Putamen (tissue), 1 donor: ENCODE measurements at places on chromosomes 5 and 9.

DNA sequence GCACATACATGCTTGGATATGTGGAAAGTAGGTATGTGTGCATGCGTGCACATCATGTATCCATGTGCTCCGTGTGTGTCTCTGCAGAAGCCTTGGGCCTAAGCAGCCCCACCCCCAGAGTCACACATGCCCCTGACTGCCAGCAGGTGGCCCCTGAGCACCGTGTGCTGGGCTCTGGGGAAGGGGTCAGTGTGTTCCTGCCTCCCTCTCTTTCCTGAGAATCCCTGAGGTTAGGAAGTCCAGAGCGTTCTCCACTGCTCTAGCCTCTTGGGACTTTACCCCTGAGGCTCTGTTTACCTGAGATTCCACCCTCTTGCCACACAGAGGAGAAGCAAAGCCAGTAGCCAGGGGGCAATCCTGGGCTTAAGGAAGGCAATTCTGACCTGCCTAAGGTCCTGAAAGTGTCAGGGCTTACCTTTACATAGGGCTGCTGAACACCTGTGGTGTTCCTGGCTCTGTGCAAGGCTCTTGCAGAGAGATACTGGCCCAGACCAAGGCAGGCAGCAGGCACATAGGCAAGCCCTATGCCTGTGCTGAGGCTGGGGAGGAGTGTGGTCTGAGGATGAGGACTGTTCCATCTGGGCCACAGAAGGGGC, 207.3 kb downstream of the TMEM38B start:
- DNase-seq = peak; percentile 57

DNA sequence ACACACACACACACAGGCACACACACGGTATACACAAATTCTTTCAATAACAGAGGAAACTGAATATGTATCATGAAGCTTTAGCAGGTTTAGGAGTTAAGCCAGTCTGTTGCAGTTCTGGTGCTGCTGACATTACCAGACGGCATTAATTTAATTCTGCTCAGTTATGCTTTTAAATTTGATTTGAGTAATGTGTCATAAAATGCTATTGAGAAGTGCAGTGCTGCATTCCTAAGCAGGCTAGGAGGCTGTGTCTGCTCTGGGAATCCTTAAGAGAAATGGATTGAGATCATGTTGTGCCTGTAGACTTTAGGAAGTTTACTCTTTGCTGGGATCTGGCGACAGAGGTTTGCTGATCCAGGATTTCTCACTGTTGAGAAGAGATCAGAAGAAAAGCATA, 733.8 kb downstream of the BRINP1 start:
- DNase-seq = peak; percentile 10

GRCh38 chr5:138912093-138912492, 37.0 kb upstream of the LRRTM2 start:
- DNase-seq = no peak

- peak; percentile 9 for DNase-seq
Measured at GRCh38 chr9:7542693-7543092, 256.9 kb downstream of the DMAC1 start.

DNA sequence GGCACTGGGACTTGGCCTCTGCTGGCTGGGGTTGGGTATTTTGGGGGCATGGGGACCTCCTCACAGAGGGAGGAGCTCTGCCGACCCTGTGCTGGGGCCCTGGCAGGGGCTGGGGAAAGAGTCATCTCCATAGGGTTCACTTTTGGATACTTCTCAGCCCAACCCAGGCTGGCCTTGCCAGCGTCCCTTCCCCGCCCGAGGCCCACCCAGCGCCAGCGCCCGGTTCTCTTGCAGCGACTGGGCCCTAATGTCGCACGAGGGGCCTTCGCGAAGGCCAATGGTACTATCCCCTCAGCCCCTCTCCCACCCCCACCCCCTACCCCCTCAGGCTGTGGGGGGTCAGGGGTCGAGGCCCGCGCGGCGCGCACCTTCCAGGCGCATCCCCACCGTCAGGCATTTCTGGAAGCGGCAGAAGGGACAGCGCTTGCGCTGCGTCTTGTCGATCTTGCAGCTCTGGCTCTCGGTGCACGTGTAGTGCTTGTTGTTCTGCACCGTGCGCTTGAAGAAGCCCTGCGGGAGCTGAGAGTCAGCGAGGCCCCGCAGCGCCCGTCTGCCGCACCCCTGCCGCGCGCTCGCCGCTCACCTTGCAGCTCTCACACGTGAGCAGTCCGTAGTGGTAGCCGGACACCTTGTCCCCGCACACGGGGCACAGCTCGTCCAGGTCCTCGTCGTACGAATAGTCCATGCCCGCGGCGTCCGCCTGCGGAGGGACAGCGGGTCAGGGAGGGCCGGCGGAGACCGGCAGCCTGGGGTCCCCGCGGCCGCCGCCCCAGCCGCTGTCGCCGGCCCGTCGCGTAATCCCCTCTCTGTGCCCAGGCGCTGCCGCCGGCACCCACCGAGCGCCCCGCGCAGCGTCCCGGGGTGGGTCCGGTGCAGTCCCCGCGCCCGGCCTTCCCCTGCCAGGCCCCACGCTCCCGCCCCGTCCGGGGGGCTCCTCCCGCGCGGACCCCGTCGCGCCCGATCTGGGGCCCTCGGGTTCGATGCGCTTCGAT, 4.2 kb downstream of the NR5A1 start:
- DNase-seq = no peak

- DNase-seq = no peak
Measured at GRCh38 chr9:94648185-94648584, 8.9 kb upstream of the FBP1 start.

DNA sequence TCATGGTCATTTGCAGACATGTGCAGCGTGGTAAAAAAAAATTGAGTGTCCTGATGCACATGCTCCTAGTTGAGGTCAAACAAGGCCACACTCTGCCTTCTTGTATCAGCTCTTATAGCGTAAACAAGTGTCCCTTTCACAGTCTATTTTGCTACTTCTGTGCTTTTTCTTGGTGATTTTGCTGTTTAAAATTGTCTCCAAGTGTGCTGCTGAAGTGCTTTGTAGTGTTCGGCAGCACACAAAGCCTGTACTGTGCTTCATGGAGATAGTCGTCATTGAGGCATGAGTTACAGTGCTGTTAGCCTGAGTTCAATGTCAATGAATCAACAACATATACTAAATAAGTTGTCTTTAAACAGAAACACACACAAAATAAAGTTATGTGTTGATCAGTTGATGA, 690.4 kb upstream of the MEF2C start:
- DNase-seq = no peak

DNA sequence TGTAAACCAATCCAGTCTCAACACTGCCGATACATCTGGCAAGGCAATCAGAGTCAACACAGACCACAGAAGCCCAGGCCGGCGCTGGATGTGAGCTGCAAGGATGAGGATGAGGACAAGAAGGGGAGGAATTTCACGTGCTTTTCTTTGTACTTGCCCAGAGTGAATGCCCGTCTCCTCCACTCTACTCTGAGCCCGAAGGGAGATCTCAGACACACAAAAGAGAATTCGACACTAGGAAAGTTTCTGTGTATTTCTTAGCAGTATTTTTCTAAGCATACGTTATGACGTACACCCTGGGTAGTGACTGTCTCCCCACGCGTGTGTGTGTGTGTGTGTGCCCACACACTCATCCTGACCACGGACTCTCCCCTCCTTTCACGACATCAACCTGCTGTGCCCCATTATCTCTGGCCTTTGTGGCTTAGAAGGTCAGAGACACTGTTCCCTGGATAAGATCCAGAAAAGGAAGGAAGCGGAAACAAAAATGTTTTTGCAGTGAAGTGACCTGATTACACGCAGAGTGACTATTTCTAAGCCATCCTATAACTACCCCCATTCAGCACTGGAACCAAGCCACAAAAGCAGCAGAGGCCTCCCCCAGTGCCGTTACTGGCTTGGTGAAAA, 227.3 kb upstream of the DAPK1 start:
- DNase-seq = no peak

DNA sequence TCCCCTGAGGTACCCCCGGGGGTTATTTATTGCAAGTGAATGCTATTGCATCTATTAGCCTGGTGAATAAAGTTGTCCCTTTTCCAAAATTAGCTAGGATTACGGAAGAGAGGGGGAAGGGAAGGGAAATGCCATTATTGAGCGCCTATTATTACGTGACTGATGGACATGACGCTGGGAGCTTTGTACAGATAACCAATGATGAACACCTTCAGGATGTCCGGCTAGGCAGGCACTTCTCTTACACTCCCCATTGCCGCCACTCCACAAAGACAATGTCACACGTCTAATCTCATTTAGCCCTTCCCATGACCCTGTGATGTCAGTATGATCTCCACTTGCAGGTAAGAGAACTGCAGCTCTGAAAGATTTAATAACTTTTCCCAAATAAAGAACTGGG, 9.4 kb downstream of the GABRP start:
- no peak for DNase-seq

GRCh38 chr5:171619196-171619595, 166.4 kb upstream of the SMIM23 start:
- DNase-seq = no peak

GRCh38 chr9:98504298-98505282, 204.1 kb downstream of the GABBR2 start:
- DNase-seq = peak; percentile 71

GRCh38 chr9:27212191-27212590, 84.8 kb downstream of the EQTN start:
- DNase-seq = no peak

DNA sequence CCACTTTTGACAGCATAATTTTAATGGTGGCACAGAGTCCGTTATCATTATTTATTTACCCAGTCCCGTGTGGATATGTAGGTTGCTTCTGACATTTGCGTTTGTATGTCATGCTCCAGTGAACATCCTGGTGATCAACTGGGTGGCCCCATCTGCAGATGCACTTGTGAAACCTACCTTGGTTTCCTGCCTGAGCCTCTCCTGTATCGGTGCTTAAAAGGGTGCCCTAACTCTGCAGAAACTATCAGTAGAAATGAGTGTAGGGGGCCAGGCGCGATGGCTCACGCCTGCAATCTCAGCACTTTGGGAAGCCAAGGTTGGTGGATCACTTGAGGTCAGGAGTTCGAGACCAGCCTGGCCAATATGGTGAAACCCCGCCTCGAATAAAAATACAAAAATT, 92.1 kb upstream of the IER5L start:
- no peak for DNase-seq

DNA sequence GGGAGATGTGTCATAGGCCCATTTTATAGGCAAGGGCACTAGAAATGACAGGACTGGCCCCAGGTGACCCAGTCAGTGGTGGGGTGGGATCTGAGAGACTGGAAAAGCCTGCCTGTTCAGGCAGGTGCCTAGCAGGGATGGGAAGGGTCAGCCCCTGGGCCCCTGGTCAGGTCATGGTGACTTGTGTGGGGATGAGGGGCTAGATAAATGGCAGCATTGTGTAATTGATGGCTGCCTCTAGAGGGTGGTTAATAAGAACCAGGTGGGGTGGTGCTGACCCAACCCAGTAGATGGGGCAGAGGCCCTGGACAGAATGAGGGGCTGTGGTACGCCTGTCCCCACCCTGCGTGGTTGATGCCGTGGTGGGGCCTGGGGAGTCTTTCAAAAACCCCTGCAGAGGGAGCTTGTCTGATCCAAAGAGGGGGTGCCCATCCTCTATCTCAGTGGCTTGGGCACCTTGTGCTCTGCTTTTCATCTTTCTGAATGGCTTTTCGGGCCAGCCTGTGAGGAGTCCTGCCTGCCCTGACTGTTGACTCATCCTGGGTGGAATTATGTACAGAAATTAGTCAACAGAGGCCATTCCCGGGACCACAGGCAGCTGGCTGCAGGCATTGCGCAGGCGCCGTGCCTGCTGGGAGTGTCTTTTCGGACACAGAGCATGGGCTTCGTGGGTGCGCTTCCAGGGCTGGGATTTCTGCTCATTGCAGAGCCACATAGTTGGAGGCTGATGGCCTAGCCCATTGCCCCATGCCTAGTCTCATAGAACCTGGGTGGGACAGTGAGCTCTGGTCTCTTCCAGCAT, 93.6 kb upstream of the PITX1 start:
- DNase-seq = no peak

DNA sequence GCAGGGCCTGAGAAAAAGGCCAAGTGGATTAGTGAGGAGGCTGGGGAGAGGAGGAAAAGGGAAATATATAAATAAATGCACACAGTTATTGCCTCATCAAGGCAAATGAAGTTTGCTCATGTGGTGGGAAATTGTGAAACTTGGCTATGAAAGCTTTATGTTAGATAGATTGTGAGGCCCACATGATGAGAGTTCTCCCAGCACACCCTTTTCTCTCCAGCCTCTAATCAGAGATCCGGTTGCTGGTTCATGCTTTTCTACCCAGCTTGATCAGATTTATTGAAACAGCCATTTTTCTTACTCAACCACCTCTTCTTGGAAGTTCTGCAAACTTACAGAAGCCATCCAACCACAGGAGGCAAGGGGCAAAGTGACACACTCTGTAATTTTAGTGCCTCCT, 125.8 kb upstream of the KLF4 start:
- no peak for DNase-seq

- no peak for DNase-seq
Measured at GRCh38 chr5:59583810-59584562, 309.5 kb downstream of the PDE4D start.

DNA sequence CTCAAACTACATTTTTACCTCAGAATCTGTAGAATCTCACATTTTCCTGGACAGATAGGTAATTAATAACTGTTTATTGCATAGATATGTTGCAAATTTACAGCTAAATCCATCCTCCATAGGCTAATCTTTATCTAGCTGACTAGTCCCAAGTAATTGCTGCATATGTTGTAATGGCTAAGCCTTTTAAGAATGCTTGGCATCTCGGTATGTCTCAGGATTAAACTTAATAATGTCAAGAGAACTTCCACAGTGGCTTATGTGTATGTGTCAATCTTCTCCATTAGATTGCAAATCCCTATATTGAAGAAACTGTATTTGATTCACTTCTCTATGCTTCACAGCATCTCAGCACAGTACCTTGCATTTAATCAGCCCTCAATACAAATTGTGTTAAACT, 131.9 kb downstream of the PRDM9 start:
- no peak for DNase-seq

- no peak for DNase-seq
Measured at GRCh38 chr9:73583576-73583975, 431.9 kb downstream of the ANXA1 start.

DNA sequence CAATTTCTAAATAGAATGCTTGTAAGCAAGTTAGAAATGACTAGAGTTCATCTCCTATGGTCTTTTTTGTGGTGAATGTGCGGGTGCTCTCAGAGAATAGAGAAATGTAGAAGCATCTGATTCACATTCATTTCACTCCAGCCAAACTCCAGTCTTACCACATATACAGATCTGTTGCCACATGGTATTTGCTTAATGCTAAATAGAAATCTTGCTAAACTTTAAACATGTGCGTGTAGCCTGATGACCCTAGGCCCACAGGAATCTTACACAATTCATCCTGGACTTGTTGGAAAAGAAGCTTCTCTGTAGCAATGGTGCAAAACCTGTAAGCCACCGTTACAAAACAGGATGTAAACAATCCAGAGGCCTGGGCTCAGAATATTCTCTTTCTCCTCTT, 135.2 kb downstream of the PCSK1 start:
- no peak for DNase-seq

DNA sequence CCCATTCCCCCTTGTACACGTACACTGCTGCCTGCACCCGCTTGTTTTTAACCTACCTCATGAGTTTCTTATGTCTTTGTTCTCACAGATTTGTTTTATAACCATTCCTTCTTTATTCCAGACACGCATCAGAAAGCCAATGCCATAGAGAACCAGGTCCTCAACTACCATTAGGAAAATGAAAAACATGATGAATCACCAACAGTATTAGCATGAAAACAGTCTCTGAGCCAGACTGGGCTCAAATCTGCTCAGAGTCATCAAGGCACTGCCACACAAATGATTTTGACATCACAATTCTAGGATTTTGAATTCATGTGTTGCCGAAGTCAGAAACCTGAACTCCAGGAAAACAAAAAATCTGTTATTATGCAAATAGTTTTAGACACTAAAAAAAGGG, 394.1 kb upstream of the GRIA1 start:
- DNase-seq = no peak

- no peak for DNase-seq
Measured at GRCh38 chr9:36317766-36318165, 59.5 kb upstream of the GNE start.
